ENCODE measurements at places on chromosomes 3 and 15.
A peak's percentile ranks its signal among the peaks of the same experiment; 100 is the strongest.

GRCh38 chr3:53114412-53115074, 15.7 kb downstream of the RFT1 start:
- no peak for DNase-seq

- peak; percentile 55 for DNase-seq
Measured at GRCh38 chr3:105827959-105828358, 40.9 kb downstream of the CBLB start.

DNA sequence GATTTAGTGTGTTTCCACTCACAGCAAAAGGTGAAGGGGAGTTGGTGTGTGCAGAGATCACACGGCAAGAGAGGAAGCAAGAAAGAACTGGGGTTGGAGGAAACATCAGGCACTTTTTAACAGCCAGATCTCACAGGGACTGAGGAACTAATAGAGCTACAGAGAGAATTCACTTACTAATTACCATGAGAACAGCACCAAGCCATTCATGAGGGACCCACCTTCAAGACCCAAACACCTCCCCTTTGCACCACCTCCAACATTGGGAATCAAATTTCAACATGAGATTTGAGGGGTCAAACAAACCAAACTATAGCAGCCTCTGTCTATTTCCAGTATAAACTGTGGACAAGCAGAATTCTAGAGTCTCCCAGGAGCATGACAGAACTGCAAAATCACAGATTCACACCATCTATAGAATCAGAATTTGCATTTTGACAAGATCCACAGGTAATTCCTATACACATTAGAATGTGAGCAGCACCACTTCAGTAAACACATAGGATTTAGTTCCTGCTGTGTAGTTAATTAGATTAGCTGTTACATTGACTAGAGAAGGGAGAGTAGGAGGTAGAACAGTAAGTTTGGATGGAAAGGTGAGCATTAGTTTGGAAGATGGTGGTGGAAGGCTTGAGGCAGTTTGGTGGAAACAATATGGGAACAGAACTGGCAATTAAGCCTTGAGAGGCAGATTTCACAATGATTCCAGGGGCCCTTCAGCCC, 311.7 kb downstream of the NSUN3 start:
- DNase-seq = no peak

GRCh38 chr3:80142714-80143113, 374.9 kb upstream of the ROBO1 start:
- DNase-seq = no peak

DNA sequence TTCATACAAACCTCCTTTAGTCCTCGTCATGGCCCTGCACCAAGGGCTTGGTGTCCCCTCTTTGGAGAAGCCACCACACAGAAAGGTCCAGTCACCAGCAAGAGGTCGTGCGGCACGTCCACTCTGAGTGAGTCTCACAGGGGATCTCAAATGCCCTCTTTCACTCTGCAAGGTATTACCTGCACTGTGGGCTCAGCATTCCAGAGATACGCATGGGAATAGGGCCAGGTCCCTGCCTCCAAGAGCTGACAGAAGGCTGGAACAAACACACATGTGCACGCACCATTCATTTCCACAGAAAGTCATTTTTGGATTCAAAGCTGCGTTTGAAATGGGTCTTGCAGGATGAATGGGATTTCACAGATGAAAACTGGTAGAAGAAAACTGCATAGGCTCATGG, 50.4 kb upstream of the TJP1 start:
- no peak for DNase-seq

DNA sequence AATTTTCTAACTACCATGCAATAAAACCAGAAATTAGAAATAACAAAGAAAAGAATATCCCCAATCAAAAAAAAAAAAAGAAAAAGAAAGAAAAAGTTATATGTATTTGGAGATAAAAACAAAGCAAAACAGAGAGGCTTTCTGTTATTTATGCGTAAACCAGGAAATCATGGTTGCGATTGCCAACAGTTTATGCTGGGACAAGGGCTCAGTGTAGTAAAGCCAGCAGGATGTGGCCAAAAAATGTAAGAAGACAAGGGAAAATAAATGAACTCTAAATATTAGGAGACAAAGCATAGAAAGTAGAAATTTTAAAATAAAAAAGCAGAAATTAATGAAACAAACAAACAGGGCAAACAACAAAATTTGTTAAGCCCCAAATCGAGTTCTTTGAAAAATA, 27.2 kb upstream of the GOLGA8J start:
- DNase-seq = no peak

DNA sequence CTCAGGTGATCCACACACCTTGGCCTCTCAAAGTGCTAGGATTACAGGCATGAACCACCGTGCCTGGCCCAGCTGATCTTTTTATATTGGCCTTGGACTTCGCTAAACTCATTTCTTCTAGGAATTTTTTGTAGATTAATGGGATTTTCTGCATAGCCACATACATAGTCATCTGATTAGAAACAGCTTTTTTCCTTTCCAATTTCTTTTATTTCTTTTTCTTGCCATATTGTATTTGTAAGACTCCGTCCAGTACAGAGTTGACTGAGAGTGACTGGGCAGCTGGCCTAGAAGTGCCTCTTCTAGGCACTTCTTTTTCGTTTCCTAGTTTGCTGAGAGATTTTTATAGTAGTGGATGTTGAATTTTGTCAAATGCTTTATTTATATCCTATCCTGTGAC, 37.4 kb downstream of the ARIH1 start:
- no peak for DNase-seq

DNA sequence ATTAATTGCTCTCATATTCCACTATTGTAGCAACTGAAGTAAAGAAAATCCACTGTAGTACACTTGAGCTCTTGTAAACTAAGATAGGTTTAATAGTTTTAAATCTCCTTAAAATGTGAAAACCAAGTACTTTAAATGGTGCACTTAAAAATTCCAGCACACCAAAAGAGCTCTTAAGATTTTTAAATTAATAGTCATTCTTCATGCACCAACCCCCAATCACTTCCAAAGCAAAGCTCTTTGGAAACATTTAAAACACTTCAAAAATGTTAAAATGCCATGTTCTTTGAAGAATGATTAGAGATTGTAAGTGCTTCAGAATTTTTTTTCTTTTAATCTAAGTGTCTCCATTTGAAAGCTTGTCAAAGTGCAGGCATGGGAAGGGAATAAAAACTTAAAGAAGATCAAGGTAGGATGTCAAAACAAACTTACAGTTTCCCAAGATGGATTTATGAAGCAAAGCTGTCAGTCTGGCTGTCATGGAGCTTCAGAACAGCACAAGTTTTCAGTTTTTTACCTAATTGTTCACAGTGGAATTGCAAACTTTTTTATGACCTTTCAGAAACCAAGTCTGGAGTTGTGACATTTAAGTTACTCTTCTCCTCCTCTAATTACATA, 84.3 kb downstream of the ARPP21 start:
- DNase-seq = no peak

DNA sequence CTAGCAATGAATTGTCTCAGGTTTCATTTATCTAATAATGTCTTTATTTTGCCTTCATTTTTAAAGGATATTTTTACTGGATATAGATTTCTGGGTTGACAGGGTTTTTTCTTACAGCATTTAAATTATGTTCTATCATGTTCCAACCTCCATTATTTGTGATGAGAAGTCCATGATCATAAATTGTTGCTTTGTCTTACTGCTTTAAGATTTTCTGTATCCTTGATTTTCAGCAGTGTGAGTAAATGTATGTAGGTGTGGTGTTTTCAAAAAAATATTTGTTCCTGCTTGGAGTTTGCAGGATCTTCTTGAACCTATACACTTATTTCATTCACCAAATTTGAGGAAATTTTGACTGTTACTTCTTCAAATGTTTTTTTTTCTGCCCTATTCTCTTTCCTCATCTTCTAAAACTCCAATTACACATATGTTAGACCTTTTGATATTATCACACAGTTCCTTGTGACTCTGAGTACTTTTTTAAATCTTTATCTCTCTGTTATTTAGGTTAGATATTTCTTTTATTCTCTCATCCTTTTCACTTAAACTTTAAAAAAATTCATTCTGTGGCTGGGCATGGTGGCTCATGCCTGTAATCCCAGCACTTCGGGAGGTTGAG, 43.7 kb upstream of the SELENOK start:
- no peak for DNase-seq

GRCh38 chr3:41364736-41365135, 165.4 kb downstream of the CTNNB1 start:
- DNase-seq = no peak

DNA sequence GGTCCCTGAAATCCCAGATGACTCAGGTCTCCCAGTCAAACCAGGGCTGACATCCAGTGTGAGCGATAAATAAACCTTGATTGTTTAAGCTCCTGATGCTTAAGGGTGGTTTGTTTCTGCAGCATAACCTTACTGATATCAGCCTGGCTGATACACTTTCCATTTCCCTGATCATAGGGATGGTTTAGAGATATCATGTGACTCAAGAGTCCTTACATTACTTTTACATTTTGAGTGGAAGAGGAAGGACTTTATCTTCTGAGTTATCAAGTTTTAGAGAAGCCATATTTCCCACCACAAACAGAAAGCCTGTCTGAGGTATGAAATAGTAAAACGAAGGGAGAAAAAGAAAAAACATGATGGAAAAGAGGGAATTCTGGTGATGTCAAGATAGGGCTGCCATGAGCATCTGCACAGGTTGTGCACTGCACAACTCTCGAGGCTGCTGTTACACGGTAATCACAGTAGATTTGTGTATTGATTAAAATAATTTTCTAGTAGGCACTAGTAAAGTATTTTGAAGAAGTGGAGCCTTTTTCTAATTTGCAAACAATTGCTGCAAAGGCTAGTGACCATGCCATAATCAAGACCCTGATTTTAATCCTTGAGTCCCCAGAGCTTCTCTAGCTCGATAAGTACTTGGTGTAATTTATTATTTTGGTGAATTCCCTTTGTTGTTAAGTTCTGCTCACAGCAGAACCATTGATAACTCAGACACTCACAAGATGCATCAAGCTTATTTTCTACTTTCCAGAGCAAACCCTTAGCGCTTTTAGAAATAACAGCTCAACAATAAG, 34.1 kb upstream of the FBLN2 start:
- no peak for DNase-seq

DNA sequence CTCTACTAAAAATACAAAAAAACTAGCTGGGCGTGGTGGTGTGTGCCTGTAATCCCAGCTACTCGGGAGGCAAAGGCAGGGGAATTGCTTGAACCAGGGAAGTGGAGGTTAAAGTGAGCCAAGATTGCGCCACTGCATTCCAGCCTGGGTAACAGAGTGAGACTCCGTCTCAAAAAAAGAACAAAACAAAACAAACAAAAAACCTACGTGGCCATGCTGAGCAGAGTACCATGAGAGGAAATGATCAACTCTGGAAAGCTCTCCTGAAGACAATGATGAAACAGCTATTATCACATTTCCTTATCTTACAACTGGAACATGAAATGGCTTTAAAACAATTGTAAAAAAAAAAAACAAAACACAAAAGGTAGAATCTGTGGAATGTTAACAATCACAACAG, 75.2 kb downstream of the CHSY1 start:
- DNase-seq = no peak

DNA sequence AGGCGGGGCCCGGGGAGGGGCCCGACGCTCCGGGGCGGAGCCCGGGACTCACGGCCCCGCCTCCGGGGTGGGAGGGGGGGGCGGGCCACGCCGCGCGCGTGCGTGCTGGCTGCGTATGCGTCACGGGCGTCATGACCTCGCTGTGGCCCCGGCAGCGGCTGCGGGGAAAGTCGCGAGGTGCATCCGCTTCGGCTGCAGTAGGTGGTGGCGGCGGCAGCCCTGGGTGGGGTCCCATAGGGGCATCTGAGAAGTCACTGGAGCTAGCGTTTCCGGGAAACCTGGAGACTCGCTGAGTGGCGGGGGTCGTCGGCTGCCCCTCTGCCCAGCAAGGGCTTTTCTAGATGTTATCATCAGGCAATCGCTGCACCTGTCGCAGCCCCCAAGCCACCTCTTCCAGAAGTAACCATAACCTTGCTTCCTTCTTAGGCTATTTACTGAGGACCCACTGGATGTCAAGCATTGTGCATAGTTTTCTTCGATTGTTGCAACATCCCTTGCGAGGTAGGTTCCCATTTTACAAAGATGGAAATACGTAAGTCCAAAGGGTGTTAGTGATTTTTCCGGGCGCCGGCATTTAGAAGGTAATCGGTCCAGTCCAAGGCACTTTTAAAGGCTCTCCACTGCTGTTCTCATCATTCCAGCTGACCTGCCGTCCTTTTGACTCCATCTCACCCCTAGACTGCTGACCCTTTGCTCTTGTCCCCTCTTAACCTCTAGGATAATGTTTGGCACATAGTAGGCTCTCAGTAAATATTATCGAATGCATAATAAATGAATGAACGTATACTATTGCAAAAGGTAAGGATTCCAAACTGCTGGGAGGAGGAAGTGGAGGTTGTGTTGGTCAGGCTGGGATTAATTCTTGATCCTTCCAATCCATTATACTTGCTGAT, at the start of gene GDPGP1:
TSS of gene GDPGP1 (plus strand) at position 114 of the 893 bp plus-strand sequence. CDS start 6,700 bp downstream, outside the sequence.
- DNase-seq = no peak

DNA sequence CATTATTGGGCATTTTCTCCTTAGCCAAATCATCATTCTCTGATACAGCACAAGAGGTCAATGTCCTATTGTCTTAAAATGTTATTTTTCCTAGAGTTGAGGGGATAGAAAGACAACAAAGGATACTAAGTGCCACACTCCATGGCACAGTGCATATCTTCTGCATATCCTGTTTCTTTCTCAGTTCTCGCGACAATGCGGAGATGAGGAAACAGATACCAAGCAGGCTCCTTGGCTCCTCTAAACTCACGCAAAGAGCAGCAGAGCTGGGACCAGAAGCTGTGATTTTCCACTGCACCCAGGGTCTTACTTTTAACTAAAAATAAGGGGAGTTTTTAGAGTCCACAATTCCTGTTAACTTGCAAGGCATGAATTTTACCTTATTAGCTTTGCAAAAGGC, 10.5 kb upstream of the VGLL4 start:
- no peak for DNase-seq

- DNase-seq = no peak
Measured at GRCh38 chr15:92069308-92070250, 216.1 kb downstream of the SLCO3A1 start.

DNA sequence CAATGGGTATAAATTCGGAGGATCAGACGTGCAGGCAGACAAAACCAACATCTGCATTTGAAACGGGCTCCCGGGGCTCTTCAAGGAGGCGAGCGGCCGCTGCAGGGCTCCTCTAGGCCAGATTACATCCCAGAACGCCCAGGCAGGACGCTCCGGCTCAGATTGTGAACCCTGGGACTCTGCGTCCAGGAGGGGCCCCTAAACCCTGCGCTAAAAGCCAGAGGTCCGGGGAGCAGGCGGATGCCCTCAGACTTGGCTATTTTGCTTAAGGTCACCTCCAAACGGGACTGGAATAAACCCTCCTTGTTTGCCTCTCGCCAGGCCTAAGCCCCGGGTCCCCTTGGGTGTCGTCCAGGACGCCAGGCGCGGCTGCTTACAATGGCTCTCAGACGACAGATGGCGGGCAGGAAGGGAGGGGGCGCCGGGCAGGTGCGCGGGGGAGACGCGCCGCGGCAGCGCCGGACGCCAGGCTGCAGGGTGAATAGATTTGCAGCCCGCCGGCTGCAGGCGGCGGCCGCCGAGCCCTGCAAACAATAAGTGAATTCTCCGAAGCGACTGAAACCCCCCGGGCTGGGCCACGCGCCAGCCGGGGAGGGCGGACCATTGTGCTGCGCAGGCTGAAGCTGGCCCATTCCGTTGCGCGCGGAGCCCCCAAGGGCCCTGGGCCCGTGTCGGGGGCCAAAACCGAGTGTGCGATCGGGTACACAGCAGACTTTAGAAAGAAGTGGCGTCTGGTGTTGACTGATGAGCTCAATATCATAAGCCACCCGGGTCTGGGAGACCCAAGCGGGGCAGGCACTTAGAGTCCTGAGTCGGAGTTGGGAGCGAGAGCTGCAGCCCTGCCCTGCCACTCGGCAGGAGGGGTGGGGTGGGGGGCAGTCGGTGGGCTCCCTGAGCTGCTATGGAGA, 32.3 kb upstream of the AMOTL2 start:
- DNase-seq = peak; percentile 36

Measured in ovary (tissue), 10 donors.